ENCODE measurements at places on chromosomes 6 and 20.

DNA sequence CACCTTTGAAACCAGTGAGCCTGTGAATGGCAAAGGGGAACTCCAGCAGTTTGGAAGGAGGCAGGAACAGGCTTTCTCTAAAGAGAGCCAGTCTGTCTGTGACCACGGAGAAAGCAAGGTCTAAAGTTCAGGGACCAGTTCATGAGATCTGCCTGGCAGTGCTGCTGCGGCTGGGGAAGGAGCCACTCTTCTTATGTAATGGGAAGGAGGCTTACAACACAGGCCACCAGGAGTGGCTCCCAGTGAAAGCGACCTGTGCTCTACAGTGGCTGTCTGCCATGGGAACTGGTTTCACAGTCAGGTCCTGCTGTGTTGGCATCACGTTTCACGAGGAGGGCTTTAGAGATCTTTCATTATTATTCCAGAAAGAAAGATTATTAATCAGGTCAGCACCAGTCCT, 291.9 kb upstream of the PRDM1 start:
- no peak for DNase-seq

GRCh38 chr6:135173242-135173988, 7.7 kb upstream of the MYB start:
- no peak for DNase-seq

DNA sequence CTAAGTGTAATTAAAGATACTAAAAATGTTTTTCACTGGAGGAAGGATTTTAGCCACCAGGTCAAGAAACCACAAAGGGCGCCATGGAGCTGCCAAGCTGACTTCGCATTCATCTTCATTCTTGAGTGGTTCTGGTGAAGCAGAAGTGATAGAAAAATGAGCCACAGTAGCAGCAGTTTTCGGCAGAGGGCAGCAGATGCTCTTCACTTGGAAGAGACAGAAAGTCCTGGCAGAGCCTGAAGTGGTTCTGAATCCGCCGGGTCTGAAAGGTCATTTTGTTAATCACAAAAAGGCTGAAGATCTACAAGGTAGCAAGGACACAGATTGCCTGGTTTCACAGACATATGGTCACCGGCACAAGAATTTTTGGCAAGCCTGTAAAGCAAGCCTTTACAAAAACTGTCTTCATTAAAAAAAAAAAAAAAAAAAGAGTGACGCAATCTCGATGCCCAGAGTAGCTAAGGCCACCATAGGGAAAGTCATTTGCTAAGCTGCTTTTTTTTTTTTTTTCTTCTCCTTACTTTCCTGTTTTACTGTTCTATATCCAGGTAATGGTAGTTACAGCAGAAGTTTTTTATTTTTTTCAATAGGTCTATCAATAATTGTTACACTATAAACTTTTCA, 345.1 kb upstream of the AGPAT4 start:
- peak; percentile 73 for DNase-seq

GRCh38 chr6:14365393-14365792, 247.8 kb downstream of the CD83 start:
- DNase-seq: no peak

DNA sequence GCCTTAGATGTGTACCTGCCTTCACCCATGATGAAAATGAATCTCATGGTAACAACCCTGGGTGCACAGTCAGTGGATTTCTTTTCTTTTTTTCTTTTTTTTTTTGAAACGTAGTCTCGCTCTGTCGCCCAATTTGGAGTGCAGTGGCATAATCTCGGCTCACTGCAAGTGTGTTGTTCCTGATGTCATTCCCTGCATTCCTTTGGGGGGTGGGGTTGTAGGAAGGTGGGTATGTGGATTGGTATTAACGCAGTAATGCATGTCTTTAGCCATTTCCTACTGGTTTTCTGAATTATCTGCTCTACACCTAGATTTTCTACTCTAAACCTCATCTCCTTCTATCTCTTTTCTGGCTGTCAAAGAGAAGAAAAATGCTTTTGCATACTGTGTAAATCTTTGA, 146.6 kb downstream of the RNF144B start:
- no peak for DNase-seq

Data from HAP-1 (cell line).